ENCODE measurements at places on chromosomes 3 and 15.

DNA sequence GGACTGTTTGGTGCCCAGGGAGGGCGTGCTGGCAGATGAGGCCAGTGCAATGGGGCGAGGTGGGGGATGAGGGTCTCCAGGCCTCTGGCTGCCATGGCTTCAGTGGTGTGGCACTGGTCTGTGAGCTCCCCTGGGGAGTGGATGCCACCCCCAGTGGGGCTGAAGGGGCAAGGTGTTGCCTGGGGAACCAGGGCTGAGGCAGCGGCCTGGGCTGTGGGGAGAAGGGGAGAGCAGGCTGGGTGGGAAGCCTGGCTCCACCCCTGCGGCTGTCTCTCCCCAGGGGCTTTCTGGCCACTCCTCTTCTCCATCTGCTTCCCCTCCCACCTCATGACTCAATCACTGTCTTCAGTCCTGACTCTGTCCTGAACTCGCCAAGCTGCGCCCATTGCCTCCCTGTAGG is 88.4 kb upstream of the TLE3 start:
- no peak for DNase-seq

GRCh38 chr3:11819146-11819689 is 27.5 kb downstream of the TAMM41 start:
- DNase-seq: no peak

DNA sequence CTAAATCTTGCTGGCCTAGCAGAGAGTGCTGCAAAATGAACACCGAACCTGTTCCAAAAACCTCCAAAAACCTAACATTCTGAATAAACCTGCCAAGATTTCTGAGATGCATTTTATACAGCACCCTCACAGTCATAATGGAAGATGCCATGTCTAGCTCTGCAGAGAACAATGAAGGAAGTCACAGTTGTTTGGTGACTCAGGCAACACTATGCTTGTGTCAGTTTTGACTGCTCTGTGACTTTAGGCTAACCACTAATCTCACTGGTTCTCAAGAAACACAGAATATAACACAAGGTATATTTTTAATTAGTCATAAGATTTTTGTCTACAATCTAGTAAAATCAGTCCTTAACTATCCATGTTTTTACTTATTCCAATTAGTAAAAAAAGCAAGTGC is 606.6 kb downstream of the TBL1XR1 start:
- DNase-seq: no peak

GRCh38 chr15:74642734-74643664 is 27.4 kb downstream of the CLK3 start:
- no peak for DNase-seq

Data from activated naive CD8-positive, alpha-beta T cell treated with anti-CD3 and anti-CD28 coated beads, Interleukin-2, amount 50 U/mL, for 16 hours (primary cell).